Hematopoietic multipotent progenitor cell treated with erythropoietin and hydrocortisone succinate and interleukin-3 and kit ligand, for 4 days (in vitro differentiated cells): ENCODE measurements at places on chromosomes 11 and 22.

DNA sequence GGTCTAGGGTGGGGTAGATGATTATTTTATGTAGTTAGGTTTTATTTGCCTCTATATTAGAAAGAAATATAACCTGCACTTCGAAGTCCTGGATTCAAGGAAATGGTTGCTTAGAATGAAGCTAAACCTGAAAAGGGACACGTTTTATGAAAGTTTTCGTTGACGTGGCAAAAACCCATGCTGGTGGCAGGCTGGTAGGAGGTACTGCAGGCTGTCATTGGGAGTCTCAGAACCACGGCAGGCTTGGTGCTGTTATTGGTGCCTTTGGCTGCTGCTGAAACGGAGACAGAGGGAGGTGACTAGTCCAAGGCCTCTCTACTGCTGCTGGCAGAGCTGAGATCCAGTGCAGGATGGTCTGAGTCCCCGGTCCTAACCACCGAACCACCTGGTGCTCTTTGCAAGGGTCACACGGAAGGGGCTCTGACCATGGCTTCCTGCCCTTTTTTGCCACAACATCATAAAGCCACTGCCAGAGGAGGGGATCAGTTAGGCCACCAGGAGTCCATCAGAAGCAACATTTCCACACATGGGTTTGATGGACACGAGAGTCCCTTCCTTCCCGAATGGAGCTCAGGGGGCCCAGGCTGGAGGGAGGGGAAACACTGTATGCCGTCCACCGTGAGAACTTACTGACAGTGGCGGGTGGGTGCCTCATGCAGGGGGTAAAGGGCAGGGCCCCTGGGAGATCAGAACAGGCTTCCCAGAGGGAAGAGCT, 13.4 kb downstream of the CSF2RB start:
- DNase-seq: no peak

DNA sequence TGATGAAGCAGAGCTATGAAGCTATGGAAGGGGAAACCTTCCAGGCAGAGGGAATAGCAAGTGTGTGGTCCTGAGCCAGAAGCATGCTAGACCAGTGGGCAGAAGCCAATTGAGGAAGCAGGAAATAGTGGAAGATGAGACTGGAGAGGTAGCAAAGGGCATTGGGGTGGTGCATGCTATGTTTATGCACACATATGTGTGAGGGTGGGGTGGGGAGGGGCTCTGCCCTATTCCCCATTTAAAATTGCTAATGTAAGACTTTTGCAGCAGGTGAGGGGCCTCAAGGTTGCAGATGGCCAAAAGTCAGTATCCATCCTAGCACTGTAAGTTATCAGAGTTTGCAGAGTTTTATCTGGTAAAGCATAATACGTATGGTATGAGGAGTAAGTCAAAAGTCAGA, 626.6 kb upstream of the KIRREL3 start:
- no peak for DNase-seq

- peak; percentile 38 for DNase-seq
These were observed 30.9 kb upstream of the FLI1 start for GRCh38 chr11:128662960-128663359.

DNA sequence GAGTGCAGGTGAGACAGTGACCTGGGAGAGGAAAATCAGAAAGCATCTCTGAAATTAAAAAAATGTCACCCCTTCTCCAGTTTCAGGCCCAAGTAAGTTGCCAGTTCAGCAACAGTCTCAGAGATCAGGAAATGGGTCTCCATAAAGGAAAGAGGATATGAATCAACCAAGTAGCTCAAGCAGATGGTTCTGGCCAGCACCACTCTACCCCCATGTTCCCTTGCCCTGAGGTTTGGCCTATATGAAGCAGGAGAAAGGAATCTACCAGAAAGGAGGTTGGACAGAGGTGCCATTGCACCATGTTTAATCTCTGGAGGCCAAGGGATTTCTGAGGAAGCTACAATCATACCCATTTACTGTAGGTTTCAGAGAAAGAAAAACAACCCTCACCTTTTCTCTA, 7.7 kb downstream of the FZD4 start:
- no peak for DNase-seq

DNA sequence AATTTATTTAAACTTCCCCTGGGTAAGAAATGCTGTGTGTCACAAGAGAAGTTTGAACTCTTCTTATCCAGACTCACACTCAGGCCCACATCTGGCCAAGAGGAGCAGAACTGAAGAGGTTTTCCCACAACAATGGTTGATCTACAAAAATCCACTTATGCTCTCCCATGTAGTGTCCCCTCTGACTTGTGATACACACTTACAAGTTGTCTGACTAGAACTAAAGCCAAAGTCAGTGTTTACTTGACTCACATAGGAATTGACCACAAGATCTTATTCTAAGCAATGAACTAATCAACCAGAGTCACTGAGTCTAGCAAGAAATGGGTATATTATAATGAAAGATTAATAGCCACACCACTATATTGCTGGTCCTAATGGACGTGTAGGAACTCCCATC, 133.0 kb downstream of the ATG16L2 start:
- no peak for DNase-seq

GRCh38 chr22:42610186-42610585, 4.5 kb downstream of the POLDIP3 start:
- peak; percentile 23 for DNase-seq

DNA sequence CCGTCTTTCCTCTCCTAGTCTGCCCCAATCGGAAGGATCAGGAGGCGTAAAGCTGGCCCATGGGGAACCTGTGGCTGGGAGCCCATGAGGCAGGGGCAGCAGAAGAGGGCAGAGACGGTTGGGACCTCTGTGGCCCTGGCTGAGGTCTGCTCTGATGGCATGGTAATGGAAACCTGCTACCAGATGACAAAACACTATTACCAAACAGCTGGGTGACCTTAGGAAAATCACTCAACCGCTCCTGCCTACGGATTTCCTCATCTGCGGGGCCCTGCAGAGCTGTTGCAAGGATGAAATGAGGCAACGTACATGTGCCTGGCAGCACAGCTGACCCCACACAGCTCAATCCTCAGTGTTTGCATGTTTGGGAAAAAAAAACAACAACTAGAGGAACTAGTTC, 4.6 kb downstream of the AP5B1 start:
- peak; percentile 78 for DNase-seq

DNA sequence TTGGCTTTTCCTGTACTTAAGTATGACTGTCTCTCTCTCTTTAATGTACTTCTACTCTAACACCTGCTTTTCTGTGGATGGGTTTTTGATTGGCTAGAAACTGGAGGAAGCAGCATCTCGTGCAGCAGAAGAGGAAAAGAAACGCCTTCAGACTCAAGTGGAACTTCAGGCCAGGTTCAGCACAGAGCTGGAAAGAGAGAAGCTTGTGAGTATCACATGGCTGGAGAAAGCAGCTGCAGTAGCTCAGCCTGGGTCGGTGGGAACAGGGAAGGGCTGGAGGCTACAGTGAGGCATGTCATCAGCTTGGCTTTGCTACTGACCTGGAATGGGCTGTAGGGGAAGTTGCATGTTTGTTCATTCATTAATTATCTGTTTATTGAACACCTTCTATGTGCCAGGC, 74.2 kb downstream of the SWAP70 start:
- no peak for DNase-seq

GRCh38 chr11:11308249-11308648, 44.8 kb downstream of the CSNK2A3 start:
- DNase-seq: no peak

DNA sequence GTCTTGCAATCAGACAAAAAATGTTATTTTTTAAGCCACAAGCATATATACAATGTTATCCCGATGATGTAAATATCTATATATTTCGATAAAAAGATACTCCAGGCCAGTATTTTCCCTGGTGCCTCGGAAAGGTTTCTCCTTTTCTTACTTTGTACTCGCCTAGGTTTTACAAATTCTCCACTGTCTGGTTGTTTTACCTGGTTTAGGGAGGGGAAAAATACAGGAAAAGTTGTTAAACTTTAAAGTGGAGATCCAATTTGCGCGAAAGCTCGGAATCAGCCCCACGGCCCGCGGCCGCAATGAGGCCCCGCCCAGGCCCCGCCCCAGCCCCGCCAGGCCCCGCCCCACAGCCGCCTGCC, 58.4 kb upstream of the WNT7B start:
- no peak for DNase-seq
